ENCODE measurements at places on chromosomes 1 and 21.

- DNase-seq: no peak
Observed at GRCh38 chr1:175172503-175172902, 20.1 kb downstream of the KIAA0040 start.

DNA sequence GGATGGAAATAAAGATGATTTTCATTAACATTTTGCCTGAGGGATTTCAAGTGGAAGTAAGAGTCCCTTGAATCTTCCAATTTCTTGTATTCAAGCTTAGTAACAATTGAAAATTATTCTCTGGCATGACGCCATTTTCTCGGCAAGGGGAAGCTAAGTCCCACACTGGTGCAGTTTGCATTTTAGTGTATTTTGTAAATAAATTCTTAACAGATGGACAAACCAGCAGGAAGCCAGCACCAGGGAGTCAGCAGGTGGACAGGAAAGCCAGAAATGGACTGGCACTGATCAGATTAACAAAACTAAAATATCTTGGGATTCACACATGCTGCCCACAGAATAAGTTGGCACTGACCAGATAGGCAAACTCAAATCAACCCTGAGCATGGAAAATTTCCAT is 311.3 kb downstream of the LRRIQ3 start:
- no peak for DNase-seq

DNA sequence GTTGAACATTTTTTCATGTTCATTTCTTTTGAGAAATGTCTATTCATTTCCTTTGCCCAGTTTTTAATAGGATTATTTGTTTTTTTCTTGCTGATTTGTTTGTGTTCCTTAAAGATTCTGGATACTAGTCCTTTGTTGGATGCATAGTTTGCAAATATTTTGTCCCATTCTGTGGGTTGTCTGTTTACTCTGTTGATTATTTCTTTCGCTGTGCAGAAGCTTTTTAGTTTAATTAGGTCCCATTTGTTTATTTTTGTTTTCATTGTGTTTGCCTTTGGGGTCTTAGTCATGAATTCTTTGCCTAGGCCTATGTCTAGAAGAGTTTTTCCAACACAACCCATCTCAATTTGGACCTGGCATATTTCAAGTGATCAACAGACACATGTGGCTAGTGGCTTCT is 116.1 kb upstream of the GALNT2 start:
- no peak for DNase-seq

DNA sequence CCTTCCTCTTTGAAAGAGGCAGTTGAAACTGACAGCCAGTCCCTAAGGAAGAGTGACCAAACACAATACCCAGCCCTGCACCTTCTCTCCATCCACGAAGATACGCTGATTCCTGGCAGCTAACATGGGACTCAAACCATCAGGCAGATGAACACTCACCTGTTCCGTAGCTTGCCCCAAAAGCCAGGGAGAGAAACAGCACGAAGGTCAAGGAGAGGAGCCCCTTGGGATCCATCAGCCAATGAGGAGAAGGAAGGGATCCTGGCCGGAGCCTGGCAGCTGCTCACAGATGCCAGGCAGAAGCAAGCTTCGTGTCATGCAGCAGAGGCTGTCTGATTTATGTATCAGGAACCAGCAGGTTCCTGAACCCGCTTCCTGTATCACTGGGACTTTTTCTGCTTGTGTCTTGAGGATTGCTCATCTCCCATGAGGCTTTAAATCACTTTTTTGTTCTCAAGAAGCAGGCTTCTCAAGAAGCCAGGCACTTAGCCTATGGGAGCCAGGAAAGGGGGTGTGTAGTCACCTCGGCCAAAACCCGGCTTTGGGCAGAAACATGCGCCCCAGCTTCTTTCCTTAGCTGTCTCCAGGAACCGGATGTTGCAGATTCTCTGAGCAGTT is at the start of gene SLAMF1:
SLAMF1 (minus strand) TSS at position 334 of the 618 bp plus-strand sequence; CDS start at position 235, 99 bp downstream.
- no peak for DNase-seq

DNA sequence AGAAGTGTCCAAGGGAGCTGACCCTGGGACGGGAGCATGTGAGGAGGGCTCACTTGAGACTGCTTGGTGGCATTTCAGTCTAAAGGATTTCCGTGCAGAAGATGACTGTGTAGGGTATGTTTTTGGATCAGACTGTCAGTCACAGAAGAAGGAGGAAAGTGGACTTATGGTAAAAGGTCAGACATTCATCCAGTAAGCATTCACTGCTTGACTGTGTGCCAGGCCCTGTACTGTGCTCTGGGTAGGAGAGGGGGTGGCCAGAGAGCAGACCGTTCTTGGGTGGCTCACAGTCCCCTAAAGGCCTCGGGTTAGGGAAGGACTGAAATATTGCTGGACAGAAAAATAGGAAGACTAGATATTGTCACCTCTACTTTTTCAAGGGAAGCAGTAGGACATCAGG is 2.1 kb upstream of the SERINC2 start:
- no peak for DNase-seq

DNA sequence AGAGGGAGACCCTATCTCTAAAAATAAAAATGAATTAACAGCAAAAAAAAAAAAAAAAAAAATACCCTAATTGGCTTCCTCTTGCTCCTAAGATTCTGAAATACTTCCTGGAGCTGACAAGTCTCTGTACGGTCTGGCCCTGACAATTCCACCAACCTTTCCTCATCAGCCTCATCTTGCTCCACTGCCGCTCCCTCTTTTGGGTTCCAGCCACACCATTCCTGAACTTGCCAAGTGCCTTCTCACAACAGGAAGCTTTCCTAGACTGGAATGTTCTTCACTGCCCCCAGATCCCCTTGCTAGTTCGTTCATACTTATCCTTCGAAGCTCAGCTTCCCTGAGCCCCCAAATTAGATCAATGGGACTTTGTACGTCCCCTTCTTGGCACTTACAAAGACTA is 37.0 kb downstream of the AKNAD1 start:
- no peak for DNase-seq

DNA sequence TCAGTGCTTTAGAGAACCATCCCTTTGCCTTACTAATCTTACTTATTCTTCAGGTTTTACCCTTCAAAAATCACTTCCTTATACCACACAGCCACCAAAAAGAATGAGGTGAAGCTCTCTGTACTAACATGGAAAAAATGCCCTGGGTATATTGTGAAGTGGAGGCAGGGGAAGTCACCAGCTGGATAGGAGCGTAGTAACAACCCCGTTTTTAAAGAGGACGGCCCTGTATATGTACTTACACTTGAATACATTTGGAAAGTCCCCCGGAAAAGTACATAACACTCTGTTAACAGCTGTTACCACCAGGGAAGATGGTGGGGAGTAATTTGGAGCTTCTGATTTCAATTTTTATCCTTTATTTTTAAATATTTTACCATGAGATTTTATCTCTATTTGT is 28.2 kb upstream of the KHDRBS1 start:
- DNase-seq: no peak

DNA sequence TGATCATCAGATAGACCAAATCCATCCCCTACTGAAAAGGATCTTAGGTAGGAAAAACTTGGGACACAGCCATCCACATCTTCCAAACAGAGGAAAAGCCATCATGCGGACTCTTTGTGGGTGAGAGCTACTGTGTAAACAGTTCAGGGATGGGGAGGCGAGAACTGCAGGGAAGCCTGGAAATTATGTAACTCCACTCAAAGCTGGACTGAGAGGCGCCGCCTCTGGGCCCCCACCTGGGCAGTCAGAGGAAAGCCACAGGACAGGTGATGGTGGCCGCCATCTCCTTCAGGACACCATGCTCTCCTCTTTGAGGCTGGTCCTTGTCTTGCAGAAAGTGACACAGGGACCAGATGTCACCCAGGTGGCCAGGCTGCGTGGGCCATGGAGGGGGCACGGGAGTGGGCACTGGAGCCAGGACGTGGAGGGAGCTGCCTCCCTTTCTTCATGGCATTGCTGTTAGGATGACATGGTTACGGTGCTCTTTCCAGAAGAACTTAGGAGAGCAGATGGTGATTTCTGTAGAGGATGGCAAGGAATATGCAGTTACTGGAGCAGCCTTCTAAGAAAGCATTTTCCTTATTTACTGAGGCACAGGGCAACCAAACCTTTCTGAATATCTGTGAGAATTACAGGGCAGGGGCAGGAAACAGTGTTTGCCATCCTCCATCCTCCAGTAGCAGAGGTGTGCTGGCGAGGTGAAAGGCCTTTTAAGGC is 32.0 kb upstream of the TDRD10 start:
- DNase-seq: no peak

- no peak for DNase-seq
Observed at GRCh38 chr21:39121600-39122355, 61.5 kb downstream of the PSMG1 start.

- DNase-seq: no peak
Observed at GRCh38 chr1:17452686-17453085, 13.2 kb upstream of the RCC2 start.

DNA sequence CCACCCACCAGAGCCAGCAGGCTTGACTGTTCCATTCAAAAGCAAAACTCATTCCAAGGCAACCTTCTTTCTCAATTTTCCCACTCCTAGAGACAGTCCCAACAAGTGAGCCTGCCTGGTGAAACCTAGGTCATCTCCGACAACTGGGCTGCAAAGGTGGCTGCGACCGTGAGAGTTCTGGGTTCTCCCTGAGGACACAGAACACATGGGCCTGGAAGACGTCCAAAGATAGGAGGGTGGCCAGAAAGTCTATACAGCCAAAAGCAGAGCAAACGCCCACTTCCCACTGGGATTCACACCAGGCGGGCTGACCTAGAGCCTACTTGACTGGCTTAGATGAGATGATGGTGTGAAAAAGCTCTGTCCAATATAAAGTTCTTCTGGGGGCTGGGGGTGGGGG is 90.2 kb upstream of the GRIK3 start:
- no peak for DNase-seq

GRCh38 chr1:33260439-33260838 is 4.1 kb downstream of the ZNF362 start:
- no peak for DNase-seq

- DNase-seq: peak; percentile 88
Observed at GRCh38 chr1:9473032-9473807, 66.0 kb upstream of the SLC25A33 start.

DNA sequence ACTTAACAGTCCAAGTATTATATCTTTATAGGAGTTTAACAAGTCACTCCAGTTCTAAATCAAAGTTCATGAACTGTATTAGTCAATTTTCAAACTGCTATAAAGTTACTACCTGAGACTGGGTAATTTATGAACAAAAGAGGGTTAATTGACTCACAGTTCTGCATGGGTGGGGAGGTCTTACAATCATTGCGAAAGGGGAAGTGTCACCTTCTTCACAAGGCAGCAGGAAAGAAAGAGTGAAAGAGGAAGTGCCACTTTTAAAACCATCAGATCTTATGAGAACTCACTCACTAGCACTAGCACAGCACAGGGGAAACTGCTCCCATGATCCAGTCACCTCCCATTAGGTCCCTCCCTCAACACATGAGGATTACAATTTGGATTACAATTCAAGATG is 70.0 kb downstream of the CLCA4 start:
- no peak for DNase-seq

DNA sequence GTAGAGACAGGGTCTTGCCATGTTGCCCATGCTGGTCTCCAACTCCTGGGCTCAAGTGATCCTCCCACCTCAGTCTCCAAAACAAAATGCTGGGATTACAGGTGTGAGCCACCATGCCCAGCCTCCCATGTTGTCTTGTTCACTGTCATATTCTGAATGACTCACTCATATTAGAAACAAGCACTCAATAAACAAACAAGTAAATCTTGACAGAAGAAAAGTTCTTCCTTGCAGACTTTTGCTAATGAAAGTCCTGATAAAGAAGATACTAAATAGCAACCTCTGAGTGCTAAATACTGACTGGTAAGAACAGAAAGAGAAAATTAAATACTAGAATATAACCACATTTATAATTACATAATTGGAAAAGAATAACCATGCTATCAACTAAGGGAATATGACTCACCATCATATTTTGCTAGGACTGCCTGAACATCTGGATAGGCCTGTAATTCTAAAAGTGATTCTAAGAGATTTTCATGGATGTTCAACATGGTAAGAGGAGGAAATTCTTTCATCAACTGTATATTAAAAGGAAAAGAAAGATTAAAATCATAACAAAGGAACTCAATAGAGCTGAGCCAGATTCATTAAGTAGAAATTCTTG is 37.3 kb downstream of the ST7L start:
- no peak for DNase-seq

GRCh38 chr1:10943991-10944730 is 68.3 kb upstream of the TARDBP start:
- peak; percentile 57 for DNase-seq

DNA sequence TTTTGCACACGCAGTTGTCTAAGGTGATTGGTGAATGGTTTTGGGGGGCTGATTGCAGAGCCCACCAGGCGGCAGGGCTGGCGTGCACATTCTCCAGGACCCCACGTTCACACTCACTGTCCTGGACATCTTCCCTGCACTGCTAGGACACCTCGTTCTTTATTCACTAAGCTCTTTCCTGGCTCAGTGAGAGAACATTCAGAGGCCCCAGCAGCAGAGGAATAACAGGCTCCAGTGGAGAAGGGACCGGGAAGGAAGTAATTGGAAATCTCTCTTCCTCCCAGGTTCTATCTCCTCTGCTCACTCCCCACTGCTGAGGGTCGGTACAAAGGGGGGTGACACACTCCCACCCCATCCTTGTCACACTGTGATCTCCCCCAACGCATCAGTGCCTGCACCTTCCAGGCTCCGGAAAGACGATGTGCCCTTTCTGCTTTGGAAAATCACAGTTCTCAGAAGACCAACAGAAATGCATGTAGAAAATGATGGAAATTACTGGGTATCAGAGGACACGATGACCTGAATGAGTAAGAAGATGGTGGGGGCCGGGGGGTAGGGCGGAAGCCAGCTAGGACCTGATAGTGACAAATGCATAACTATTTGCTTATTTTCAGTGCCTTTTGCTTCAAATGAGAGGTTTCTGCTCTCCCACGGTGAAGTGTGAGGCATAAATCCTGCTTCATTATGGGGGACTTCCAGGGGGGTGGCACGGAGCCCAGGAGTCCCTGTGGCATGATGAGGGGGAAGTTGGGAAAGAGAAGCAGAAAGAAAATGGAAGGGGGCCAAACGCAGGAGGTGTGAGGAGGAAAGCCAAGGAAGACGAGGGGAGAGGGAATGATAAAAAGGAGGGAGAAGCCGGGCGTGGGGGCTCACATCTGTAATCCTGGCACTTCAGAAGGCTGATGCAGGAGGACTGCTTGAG is 25.2 kb upstream of the KIF26B start:
- no peak for DNase-seq

GRCh38 chr21:36209626-36210171 is 53.1 kb downstream of the DOP1B start:
- DNase-seq: peak; percentile 34

DNA sequence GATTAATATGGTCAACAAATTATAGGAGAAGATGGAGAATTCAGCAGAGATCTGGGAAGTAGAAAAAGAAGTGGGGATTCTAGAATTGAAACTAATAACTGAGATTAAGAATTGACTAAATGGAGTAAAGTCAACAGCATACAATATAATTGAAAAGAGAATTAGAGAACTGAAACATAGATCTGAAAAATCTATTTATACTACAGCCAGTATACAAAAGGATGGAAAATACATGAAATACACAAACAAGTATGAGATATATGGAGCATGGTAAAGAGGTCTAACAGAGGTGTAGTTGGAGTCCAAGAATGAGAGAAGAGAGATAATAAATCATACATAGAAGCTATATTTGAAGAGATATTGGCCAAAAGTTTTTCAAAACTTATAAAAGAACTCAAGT is 235.2 kb downstream of the FGGY start:
- no peak for DNase-seq

All from femur (tissue), 1 donor.